NCI-H2081 (cell line): ENCODE measurements at places on chromosomes 16 and 17.

DNA sequence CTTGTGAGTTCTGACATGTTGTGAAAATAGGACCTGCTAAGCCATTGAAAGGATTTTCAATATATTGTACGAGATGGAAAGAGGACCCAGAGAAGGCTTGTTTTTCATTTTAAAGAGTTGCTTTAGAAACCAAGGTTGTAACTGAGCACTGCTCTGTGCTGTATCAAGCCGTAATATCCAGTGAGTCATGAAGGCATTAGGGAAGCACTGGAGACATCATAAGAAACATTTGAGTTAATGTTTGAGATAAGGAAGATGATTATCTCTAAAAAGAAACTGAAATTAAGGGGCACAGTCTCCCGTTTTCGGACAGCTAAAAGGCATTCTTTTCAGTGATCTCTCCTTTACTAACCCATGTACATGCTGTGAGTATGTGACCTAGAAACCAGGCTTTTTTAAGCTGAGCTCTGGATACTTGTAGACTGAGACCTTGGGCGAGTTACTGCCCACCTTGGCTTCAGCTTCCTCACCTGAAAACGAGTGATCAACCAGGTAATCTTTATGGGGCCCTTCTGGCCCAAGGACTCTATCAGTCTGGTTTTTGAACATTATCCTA, 149.2 kb upstream of the TBX2 start:
- no peak for DNase-seq

GRCh38 chr16:12319428-12320035, 343.0 kb downstream of the SNX29 start:
- peak; percentile 5 for DNase-seq

GRCh38 chr16:26885674-26886073, 181.1 kb upstream of the C16orf82 start:
- no peak for DNase-seq

- peak; percentile 67 for DNase-seq
Measured at GRCh38 chr17:59521465-59522126, 43.8 kb upstream of the DHX40 start.

DNA sequence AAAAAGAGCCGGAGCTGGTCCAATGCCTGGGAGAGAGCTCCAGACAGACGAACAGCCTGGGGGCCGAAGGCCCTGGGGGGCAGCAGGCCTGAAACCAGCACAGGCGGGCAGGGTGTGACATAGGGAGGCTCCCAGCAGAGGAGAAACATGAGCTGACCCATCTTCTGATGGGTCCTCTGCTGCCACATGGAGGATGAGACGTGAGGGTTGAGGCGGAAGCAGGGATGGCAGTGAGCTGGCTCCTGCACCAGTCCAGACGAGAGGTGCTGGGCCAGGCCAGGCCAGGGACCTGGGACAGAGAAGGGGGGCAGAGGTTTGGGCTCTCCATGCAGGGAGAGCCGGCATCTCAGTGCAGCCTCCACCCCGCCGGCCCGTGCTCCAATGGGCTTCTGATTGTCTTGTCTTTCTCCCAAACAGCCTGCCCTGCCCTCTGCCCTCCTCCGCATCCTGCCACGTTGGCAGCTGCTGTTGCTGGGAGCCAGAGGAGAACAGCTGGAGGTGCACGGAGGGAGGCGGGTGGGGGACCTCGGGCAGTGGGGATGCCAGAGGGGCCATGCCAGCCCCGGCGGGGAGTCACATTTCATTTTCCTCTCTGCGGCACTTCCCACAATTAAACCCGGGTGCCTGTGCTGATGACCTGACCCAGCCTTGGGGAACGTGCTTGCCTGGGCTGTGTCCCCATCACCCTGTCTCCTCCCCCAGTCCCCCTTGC, 139.1 kb upstream of the GSE1 start:
- DNase-seq = peak; percentile 36

DNA sequence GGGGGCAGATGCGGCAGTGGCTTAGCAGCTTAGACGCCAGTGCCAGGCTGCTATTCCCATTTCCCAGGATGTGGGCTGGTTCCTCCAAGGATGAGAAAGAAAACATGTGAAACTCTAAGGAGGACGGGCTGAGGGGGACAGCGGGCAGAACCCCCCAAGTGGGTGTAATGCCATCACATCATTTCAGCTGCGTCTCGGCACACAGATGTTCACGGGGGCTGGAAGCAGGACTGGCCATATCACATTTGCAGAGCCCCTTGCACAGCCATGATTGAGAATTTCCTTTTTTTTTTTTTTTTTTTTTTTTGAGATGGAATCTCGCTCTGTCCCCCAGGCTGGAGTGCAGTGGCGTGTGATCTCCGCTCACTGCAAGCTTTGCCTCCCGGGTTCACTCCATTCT, 15.3 kb upstream of the GINS2 start:
- no peak for DNase-seq

DNA sequence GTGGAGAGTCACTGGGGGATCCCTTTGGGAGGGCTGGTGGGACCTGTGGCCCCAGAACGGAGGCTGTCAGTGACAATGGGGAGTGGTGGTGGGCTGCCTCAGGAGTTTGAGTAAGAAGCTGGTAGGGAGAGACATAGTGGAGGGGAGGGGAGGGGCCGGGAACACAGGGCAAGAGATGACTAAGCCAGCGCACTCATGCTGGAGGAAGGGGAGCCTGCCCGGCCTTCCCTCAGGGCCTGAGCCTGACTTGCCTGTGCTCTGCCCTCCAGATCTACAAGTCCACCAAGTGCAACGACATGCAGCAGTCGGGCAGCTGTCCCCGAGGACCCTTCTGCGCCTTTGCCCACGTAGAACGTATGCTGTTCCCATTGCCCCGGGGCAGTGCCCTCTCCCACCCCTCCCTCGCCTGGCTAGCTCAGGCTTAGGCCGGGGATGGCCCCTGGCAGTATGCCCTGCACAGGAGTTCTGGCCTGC, 29.3 kb downstream of the UNC13D start:
- no peak for DNase-seq
